Endothelial cell (in vitro differentiated cells): ENCODE measurements at places on chromosomes 2 and 18. TPM values are rescaled to one million over a fixed set of nuclear protein-coding genes. Genes with fewer than 3 reads are reported as not detected.

Gene MAP3K19
- total RNA-seq: not detected

Gene AGXT
- not detected for total RNA-seq

Gene ARHGEF4
- 10.3 TPM for total RNA-seq

DNA sequence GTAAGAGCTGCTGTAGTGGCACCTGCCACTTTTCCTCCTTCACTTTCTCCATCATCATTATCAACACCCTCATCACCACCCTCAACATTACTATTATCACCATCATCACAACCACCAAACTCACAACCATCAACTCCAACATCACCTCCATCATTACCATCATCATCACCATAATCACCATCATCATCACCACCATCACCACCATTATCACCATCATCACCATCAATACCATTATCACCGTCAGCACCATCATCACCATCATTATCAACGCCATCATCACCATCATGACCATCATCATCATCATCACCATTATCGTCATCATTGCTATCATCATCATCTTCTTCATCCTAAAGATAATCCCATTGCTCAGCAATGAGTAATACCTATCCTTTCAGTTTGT lies 255.8 kb downstream of the CYRIA start:
- H3K4me3 ChIP-seq: no peak overlapping the region
- DNase-seq: no peak
- no peak overlapping the region for H3K27ac ChIP-seq
- H3K27me3 ChIP-seq: peaks cover 5% of the 10 kb centered on the region
- H3K36me3 ChIP-seq: no peaks in the 10 kb centered on the region
- H3K4me1 ChIP-seq: peaks cover 15% of the 10 kb centered on the region

- H3K27ac ChIP-seq: no peak overlapping the region
- H3K4me1 ChIP-seq: no peaks in the 10 kb centered on the region
- H3K4me3 ChIP-seq: no peak overlapping the region
- H3K36me3 ChIP-seq: no peaks in the 10 kb centered on the region
These were observed 9.0 kb downstream of the CYBRD1 start for GRCh38 chr2:171531291-171531690.

GRCh38 chr18:37253394-37254235 lies 312.0 kb downstream of the CELF4 start:
- DNase-seq: peak; percentile 61
- H3K4me1 ChIP-seq: peaks cover 10% of the 10 kb centered on the region
- no peak overlapping the region for H3K4me3 ChIP-seq
- peaks cover 22% of the 10 kb centered on the region for H3K27me3 ChIP-seq
- H3K36me3 ChIP-seq: peaks cover 7% of the 10 kb centered on the region
